Panc1 (cell line): ENCODE measurements at places on chromosomes 5 and 9. TPM values are rescaled to one million over a fixed set of nuclear protein-coding genes. Genes with fewer than 3 reads are reported as not detected.

ZNF618 gene
- total RNA-seq = 1.8 TPM

C5orf58 gene
- 0.15 TPM for total RNA-seq

BARX1 gene
- total RNA-seq = 81.2 TPM

GBGT1 gene
- 1.8 TPM for total RNA-seq

SAXO1 gene
- not detected for total RNA-seq

PRR16 gene
- not detected for total RNA-seq

PIP5K1B gene
- not detected for total RNA-seq

MRPL50 gene
- 7.2 TPM for total RNA-seq

TMEM232 gene
- total RNA-seq = 0.21 TPM

PTGDS gene
- 13.7 TPM for total RNA-seq

CNTNAP3 gene
- 8.8 TPM for total RNA-seq

PRPF4 gene
- 28.9 TPM for total RNA-seq

VLDLR gene
- 2.1 TPM for total RNA-seq

SOHLH1 gene
- not detected for total RNA-seq

GLT6D1 gene
- total RNA-seq = not detected

TSLP gene
- not detected for total RNA-seq

GAS1 gene
- 0.13 TPM for total RNA-seq

ARHGEF39 gene
- 34.0 TPM for total RNA-seq

FANCG gene
- total RNA-seq = 73.8 TPM

FOXD4L3 gene
- not detected for total RNA-seq

ZNF883 gene
- not detected for total RNA-seq

F2RL2 gene
- 0.13 TPM for total RNA-seq

PLEKHG4B gene
- 8.9 TPM for total RNA-seq

TAS2R1 gene
- not detected for total RNA-seq

IL5 gene
- total RNA-seq = not detected

MTX3 gene
- total RNA-seq = 18.1 TPM
